Stimulated activated CD8-positive, alpha-beta memory T cell treated with anti-CD3 and anti-CD28 coated beads, Interleukin-7, amount 100 ng/mL, for 24 hours (primary cell): ENCODE measurements at places on chromosomes 16 and 17.

DNA sequence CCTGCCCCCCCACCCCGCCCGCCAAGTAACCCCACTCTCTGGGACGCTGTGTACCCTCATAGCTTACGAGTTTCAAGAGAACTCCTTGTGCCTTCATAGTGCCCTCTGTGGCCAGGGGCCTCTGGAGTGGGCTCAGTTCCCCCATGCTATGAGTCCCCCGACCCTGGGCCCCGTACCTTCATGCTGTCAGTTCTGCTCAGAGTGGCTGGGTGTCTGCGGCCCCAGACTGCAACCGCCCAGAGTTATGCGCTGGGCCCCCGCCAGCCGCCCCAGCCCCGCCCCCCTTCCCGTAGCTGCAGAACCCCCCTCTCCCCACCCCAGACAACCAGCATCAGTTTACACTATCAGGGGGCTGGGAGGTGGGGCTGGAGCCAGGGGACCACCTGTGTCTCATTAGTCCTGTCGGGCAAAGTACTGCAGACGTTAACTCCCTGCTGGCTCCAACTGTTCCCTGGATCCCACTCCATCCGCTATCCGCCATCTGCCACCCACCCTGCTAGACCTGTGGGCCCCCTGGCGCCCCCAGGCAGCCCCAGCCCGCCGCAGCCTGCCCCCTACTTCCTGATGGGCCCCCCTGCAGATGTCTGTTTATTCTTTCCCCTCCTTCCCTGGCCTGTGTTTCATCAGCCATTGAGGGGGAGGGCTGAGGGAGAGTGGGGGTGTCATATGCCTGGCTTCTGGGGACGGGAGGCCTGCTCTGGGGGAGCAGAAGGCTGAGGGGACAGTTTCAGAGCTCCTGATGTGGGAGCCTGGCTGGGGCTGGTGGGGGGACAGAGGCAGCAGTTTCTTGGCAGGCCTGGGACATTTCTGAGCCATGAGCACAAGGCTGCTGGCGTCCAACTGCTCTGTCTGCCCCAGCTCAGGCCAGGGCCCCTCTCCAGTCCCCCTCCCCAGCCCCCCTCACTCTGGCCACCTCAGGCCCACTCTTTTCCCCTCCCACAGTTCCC is at the start of gene MFAP4:
MFAP4 (minus strand) TSS at position 217 of the 947 bp plus-strand sequence; CDS start at position 182, 35 bp downstream.
- DNase-seq = no peak

DNA sequence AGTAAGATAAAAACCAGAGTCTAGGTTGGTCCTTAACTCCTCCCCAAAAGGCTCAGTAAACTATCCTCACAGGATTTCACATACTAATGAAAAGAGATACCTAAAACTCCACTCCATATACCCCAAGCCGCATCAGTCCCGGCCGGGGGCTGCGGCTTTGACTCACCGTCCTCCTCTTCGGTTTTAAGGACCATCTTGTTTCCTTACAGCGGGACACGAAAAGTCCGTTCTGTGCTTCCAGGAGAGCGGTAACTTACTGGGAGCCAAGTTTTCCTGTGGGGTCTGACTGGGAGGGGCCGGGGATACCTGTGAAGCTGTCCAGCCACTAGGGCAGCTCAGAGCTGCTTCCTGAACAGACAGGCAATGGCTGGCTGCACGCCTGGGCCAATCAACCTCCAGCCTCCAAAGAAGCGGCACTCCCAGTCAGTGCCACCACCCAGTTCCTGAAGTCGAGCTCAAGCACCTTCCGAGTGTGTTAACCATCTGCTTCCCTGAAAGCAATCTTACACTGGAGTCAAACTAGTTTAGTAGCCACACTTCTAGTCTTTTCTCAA is 45.5 kb downstream of the CYTH1 start:
- DNase-seq = no peak

DNA sequence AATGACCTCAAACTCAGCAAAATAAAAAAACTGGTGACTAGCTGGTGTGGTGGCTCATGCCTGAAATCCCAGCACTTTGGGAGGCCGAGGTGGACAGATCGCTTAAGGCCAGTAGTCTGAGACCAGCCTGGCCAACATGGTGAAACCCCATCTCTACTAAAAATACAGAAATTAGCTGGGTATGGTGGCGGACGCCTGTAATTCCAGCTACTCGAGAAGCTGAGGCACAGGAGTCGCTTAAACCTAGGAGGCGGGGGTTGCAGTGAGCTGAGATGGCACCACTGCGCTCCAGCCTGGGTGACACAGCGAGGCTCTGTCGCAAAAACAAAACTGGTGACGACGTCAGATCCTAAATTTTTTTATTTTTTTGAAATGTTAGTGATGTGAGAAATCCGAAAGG is 82.6 kb upstream of the TOB1 start:
- no peak for DNase-seq

GRCh38 chr16:30694926-30695693 is 3.9 kb upstream of the SRCAP start:
- DNase-seq = no peak

GRCh38 chr17:42774066-42774745 is 957 bp downstream of the VPS25 start:
- DNase-seq = no peak

DNA sequence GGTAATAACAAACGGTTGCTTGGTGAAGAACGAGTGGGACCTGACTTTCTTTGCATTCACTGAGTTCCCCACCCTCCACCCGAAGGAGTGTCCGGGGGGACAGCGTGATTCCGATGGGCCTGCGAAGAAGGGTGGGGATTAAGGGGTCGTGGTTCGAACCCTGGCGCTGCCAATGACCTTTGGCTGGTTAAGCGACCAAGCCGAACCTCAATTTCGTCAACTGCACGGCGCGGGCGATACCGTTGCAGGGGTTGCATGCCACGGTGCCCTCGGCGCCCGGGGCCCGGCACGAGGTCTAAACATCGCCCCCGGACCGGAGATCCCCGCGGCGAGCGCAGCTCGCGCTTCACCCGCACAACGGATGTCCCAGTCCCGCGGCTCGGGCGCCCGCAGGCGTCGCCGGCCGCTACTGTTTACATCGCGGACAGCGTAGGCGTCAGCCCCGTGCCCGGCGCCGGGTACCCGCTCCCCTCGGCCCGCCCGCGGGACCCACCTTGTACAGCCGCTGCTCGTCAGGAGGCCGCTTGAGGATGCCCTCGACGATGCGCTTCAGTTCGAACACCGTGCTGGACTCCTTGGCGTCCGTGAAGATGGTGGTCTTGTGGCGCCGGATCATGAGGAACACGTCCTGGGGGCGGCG is 460 bp downstream of the ELOB start:
- no peak for DNase-seq

DNA sequence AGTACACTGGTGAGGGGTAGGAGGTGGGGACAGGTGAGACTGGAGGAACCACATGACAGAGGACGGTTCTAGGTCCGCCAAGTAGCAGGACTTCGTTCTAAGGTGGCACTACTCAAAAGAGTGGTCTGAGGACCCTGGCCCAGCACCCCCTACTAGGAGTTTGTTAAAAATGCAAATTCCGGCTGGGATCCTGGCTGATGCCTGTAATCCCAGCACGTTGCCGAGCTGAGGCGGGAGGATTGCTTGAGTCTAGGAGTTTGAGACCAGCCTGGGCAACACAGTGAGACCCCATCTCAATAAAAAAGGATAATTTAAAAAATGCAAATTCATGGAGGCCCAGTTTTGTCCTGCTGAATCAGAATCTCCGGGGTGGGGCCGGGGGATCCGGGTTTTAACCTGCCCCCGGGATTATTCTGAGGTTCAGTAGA is 59.1 kb downstream of the WSB1 start:
- no peak for DNase-seq

- DNase-seq = no peak
Measured at GRCh38 chr16:12412252-12412651, 391.4 kb downstream of the CPPED1 start.

DNA sequence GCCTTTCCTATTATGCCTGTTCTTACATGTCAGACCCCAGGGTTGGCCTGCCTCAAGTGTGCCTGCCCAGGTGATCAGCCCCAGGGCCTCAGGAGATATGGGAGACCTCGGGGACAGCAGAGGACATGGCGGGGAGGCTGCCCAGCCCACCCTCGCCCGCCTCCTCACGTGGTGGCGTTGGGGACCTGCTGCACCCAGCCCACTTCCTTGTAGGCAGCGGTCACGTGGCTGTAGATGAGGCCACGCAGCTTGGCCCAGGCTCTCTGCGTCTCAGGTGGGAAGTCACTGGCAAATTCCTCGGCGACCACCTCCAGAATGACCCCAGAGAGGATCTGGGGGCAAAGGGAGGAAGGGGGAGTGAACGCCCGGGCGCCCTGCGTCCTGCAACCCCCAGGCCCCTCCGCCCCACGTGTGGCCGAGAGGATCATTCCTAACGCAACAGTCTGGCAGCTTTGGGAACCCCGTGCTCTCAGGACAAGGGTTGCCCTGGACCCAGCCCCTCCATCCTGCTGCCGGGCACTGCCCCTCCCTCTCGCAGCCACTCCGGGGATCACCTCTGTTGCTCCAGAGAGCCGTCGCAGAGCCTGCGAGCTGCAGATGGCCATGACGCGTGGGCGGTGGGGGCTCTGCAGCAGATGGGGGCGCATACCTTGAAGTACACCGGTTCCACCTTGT is 6.6 kb downstream of the CYGB start:
- DNase-seq = no peak

DNA sequence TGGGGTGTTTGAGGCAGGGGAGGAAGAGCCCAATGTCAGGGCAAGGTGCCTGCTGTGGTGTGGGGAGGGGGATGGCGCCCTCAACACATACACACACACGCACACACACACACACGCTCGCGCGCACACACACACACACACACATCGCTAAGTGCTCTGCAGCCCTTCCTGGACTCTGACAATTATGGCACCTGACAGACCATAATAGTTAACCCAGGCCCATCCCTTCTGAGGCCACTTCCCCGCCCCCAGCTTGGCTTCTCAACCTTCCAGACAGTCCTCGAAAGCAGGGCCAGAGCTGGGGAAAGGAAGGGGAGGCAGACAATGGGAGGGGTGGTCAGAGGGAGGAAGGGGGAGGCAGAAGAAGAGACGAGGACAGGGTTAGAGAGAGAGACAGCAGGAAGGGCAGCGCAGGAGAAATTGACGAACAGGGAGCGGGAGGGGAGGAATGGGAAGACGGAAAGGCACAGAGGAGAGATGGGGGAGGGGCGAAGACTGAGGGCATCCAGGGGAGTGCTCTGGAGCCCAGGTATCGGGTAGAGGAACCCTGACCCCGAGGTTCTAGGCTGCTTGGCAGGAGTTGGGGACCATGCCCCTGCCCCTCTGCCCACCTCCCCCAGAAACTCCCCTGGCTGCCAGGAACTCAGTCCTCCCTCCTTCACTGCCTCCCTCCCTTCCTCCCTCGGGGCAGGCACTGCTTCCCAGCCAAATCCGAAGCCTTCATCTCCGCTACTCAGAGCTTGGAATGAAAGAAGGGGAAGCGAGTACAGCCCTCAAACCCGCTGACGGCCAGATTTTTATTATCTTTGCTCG is 4.0 kb downstream of the SRCIN1 start:
- no peak for DNase-seq

GRCh38 chr16:31764103-31764502 is 109.5 kb upstream of the ZNF267 start:
- no peak for DNase-seq

DNA sequence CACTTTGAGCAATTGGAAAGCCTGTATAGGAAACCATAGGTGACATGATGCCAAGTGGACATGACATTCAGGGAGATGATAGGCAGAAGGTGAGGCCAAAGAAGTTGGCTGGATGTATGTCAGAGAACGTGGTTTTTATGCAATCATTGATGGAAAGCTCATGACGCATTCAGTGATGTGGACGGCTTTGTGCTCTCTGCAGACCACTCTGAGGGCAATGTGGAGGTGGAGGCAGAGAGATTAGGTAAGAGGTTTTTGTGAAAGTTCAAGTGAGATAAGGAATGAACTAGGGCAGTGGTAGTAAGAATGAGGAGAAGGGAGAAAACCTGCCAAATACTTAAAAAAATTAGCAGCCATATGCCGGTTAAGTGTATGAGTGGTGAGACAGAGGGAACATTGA is 99.0 kb downstream of the PRKCA start:
- no peak for DNase-seq

DNA sequence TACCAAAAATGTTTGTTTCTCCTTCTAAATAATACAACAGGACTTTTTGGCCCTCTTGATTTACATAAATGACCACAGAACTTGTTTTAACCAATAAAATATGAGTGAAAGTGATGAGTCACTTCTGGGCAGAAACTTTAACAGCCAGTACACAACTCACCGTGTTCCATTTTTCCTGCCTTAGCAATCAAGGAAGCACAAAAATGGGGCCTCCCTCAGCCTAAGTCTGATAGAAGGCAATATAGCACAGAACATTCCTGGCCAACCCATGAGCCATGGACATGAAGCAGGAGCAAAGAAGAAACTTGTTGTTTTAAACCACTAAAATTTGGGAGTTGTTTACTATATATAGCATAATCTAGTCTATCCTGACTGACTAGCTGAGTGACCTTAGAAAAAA is 61.1 kb upstream of the MTMR4 start:
- no peak for DNase-seq

DNA sequence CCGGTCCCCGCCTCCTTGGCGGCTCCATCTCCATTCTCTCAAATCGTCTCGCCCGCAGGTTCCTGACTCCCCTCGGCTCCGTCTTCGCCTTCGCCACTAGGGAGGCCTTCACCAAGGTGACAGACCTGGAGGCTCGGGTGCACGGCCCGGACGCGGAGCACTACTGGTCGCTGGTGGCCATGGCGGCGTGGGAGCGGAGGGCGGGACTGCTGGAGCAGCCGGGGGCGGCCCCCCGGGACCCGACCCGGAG is 862 bp downstream of the GLTPD2 start:
- no peak for DNase-seq

GRCh38 chr17:81395600-81396277 is 482 bp downstream of the BAHCC1 start:
- no peak for DNase-seq

DNA sequence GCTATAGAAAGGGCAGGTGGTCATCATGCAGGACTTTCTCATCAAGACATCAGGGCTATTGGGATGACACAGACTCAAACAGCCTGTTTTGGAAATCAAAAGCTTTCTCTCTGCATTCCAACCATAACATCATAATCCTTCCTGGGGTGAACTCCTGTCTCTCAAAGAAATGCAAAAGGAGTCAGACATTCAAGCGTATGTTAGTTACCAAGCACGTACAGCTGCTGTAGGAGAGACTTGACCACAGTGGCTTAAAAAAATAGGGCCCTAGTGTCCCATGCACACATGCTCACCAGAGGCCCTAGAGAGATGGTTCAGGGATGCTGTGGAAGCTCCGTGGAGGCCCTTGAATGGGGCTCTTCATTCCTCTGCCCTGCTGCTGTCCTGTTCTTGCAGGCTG is 24.6 kb upstream of the FOXF1 start:
- DNase-seq = no peak
